ENCODE measurements at places on chromosomes 11 and 22. TPM values are rescaled to one million over a fixed set of nuclear protein-coding genes. Genes with fewer than 3 reads are reported as not detected.

- DNase-seq, result no peak
Observed at GRCh38 chr22:44865193-44866057, 113.0 kb downstream of the ARHGAP8 start.

DNA sequence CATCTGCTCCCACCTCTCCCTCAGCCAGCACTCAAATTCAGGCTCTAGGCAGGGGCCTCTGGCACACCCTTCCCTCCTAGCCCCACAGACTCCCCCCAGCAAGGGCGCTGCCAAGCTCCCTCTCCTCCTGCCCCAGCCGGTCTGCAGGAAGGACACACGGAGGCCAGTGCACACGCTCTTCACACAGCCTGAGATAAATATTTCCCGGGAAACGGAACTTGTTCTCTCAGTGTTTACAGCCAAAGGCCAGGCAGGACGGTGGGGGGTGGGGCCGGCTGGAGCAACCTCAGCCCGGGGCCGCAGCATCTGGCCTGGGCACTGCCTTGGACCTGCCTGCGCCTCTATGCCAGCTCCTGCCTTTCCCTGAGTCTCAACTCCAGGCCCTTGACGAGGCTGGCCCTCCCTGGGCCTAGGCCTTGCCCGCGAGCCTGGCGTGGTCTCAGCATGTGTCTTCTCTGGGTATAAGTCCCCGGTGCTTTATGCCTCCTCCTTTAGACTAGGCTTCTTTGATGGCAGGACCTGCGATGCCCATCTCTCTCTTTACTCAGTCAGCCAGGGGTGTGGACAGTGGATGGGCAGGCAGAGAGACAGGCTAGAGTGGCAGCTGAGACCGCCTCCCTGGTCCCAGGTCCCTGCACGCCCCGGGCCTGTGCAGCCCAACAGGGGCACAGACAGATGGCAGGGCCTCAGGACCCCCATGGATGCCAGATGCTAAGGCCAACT, 48.4 kb downstream of the PDE2A start:
- no peak for DNase-seq

GRCh38 chr11:121886005-121886734, 229.8 kb downstream of the BLID start:
- DNase-seq, result no peak

- no peak for DNase-seq
Observed at GRCh38 chr11:117633186-117633754, 163.7 kb downstream of the DSCAML1 start.

GRCh38 chr11:97772705-97773104, 1248.0 kb upstream of the CNTN5 start:
- DNase-seq, result no peak

DNA sequence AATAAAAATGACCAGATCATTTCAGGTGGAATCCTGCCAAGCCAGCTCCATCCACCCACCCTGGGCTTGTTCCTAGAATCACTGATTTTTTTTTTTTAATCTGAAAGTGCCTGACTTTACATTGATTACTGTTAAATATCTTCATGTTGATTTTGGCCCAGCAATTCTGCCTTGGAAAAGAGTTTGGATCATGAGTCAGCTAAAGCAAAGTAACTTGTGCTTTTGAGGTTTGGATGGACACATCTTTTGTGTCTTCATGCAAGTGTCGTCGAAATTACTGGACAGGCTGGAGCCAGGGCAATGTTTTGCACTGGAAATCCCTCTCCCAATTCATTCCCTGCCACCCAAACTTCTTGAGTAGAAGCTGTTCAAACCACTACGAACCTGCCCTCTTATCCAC, 164.0 kb upstream of the SYT13 start:
- no peak for DNase-seq

ATXN10 gene
- total RNA-seq, result 111 TPM

GRCh38 chr11:76781807-76782530, 1.2 kb upstream of the TSKU start:
- no peak for DNase-seq

- DNase-seq, result no peak
Observed at GRCh38 chr11:118931571-118931970, 5.8 kb upstream of the BCL9L start.

DNA sequence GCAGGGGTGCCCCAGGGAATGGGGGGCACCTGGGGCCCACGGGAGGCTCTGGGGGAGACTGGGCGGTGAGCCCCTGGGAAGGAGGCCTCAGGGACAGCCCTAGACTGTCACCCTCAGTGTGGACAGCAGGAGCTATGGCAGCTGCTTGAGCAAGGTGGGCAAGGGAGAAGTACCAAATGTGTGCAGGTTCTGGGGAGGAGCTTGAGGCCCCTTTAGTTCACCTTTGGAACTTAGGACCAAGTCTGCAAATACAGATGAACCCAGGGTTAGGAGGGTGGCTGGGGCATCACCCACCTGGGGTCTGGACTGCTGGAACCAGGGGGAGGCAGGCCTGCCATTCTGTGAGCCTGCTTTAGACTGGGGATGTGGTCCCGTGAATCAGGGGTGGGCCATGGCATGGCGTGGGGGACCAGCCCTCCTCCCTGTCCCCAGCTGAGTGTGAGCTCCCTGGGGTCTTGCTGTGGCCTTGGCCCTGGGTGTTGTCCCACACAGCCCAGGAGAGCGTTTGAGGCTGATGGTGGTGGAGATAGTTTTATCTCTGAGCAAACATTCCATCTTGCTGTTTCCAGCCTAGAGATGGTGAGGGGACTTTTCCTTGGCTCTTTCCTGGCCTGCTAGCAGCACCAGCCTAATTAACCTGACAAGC, 122.3 kb downstream of the KCNQ1 start:
- DNase-seq, result no peak

GRCh38 chr11:8338138-8338537, 74.5 kb upstream of the LMO1 start:
- peak; percentile 30 for DNase-seq

DNA sequence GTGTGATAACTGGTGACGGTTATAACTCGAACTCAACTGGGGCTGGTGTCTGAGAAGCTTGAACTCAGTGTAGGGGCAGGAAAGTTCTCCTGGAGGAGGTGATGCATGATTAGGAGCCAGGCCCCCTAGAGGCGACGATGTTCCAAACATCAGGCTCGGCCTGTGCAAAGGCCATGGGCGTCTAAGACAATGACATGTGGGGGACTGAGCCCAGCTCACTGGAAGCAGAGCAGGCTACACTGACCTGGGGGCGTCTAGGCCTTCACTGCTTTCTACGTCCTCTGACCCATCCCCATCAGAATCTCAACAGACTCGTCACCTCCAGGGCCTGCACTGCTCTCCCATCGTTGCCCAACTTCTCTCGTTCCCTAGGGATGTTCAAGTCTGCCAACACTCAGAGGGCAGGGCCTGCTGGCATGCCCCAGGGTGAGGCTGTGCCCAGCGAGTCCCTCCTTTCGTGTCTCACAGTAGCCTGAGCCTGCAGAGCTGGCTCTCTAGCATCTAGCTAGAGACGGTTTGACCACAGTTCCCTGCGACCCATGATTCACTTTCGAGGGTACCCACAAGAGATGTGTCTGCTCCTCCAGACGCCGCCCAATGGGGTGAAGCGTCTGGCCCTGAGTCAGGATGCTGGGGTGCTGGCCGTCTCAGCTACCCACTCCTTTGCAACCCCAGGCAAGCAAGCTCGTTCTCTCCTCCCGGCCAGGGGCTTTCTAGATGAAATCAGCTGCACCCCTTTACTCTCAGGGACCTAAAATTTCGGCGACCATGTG, 1.1 kb upstream of the ATG16L2 start:
- peak; percentile 58 for DNase-seq

- DNase-seq, result no peak
Observed at GRCh38 chr22:23210428-23211170, 30.3 kb downstream of the BCR start.

SYNGR1 gene
- total RNA-seq, result 19.9 TPM

GRCh38 chr11:32266601-32267000, 168.7 kb downstream of the WT1 start:
- peak; percentile 67 for DNase-seq

VSIG10L2 gene
- total RNA-seq, result not detected

DDIAS gene
- 12.2 TPM for total RNA-seq

DNA sequence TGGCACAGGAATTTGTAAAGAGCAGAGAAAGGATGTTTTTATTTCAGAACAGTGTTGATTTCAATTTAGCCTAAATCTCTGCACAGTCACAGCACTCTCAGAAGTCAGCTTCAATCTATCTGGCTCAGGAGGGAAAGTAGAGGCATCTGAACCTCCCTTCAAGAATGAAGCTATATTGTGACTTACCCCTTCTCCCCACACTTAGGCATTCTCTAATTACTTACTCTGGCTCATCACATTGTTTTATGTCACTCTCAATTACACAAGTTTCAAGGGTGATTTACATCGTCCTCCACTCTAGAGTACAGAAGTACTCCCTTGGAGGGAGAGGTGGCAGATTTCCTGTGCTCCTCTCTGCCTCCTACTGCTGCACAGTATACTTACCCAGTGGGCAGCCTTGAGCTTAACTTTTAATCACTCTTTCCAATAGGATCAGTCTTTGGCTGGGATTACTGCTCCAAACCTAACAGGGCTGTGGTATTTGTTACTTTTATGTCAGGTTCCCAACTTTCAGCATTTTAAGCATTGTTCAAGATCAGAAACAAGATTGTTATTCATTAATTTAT, 211.4 kb downstream of the AASDHPPT start:
- no peak for DNase-seq

- no peak for DNase-seq
Observed at GRCh38 chr22:27488456-27489177, 312.9 kb downstream of the MN1 start.

DNA sequence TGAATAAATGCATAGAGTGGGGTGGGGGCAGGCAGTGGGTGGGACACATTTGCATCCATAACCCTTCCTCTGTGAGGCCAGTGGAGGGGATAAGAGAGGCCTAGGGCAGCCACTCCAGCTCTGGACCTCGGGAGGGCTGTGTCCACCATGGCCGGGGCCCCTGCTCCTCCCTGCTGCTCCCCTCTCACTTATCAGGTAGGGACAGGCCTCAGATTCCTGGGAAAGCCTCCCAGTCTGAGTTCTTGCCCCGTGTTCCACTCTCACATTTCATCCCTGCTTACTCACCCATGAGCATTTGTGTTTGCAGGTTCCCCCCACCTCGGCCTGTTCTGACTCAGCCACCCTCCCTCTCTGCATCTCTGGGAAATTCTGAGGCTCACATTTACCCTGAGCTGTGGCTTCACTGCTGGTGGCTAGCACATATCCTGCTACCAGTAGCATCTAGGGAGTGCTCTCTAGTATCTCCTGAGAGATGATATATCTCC, 128.7 kb upstream of the TOP3B start:
- peak; percentile 63 for DNase-seq

GRCh38 chr11:69194396-69194795, 38.7 kb downstream of the SMIM38 start:
- no peak for DNase-seq

ANKK1 gene
- not detected for total RNA-seq

DNA sequence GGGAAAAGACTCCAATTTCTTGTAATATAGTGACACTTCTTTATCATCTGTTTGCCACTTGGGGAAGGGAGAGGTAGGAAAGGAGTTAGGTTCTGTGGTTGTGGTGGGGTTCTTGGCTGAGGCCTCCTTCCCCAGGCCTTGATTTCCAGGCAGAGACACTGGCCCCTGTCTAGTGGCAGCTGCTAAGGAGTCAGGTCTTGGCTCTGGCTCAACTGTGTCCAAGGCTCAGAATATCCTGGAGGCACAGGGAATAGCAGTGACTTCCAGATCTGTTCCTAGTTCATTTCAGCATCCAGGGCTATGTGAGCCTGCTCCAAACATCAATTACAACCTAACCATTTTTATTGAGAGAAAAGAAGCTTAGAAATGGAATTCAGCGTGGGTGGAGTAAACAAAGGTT, 29.5 kb downstream of the PPFIBP2 start:
- no peak for DNase-seq

GRCh38 chr11:119365071-119365591, 16.4 kb downstream of the USP2 start:
- no peak for DNase-seq

GRCh38 chr11:40140560-40140959, 1318.9 kb downstream of the LRRC4C start:
- peak; percentile 73 for DNase-seq

GRCh38 chr11:110883256-110883655, 171.0 kb upstream of the ARHGAP20 start:
- DNase-seq, result no peak

- no peak for DNase-seq
Observed at GRCh38 chr11:1651411-1651980, 21.9 kb downstream of the KRTAP5-5 start.

DNA sequence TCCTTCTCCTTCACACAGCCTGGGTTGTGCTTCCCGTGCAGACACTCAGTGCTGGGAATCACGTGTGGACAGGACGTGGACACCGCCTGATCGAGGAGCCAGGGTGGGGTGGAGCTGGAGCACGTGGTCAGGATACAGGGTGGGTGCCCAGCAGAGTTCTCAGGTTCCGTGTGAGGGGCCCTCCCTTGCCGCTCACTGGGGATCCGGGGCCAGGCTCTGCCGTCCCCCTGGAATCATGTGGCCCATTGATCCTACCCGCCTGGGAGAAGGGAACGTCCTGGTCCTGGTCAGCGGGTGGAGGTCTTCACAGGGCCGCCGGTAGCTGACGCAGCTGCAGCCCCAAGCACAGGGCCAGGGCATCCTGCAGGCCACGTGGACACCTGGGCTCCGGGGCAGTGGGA, 397.7 kb downstream of the TBC1D22A start:
- no peak for DNase-seq

- peak; percentile 38 for DNase-seq
Observed at GRCh38 chr11:62664405-62665074, 470 bp downstream of the C11orf98 start.

DNA sequence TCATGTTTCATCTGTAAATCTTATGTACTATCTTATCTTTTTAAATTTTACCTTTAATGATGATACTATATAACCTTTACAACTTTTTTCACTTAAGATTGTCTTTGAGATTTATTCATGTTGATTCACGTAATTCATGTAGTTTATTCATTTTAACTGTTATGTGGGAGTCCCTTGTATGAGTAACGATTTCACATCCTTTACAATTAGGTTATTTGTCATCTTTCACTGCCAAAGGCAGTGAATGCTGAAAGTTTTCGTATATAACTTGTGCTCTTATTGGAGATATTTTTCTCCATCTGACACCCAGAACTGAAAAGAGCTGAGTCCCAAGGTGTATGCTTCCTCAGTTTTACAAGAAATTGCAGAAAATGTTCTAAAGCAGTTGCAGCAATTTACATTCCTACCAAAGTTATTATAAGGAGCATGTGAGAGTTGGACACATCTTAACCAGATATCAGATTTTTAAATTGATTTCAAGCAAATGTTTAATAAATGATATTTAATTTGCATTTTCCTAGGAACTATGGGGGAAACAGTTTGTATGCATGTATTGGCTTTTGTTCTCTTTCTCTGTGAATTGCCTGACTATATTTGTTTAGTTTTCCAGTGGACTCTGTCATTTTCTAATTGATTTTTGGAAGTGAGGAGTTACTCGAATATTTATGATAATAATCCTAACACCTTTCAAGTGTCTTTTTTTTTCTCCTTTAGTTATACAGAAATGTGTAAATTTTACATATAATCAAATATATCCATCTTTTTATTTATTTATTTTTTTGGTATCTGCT, 6.4 kb downstream of the ARL14EP start:
- DNase-seq, result no peak

- DNase-seq, result no peak
Observed at GRCh38 chr22:35733036-35733435, 15.4 kb downstream of the APOL5 start.

All from H4 (cell line).